Activated CD4-positive, alpha-beta T cell treated with anti-CD3 and anti-CD28 coated beads, Interleukin-10, Interleukin-2, amounts not matched to agents 100 ng/mL and 50 ng/mL, durations not matched to agents 16 hours and 8 hours (primary cell): ENCODE measurements at places on chromosomes 1 and 21.
A peak's percentile ranks its signal among the peaks of the same experiment; 100 is the strongest.

GRCh38 chr21:34075760-34076660, 2.6 kb downstream of the MRPS6 start:
- peak; percentile 23 for DNase-seq

DNA sequence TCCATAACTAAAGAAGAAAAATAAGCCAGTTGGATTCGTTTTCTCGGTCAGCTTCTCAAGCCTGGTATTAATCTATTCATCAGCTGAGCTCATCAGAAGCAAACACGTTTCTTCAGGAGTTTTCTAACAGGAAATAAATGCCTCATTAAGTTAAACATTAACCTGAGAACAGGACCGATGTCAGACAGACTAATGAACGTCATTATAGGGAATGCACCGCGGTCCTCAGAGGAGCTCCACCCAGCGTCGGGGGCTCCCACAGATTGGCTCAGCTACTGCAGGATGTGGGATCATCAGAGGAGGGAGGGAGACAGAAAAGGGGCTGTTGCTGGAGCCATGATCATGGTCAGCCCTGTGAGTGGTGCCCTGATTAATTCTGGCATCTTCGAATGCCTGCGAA, 615.4 kb downstream of the PTPRU start:
- no peak for DNase-seq

- DNase-seq = peak; percentile 39
Measured at GRCh38 chr1:46549697-46550681, 1.5 kb downstream of the KNCN start.

- no peak for DNase-seq
Measured at GRCh38 chr1:118144684-118145083, 40.3 kb downstream of the SPAG17 start.

GRCh38 chr1:29259802-29260441, 23.6 kb downstream of the PTPRU start:
- peak; percentile 38 for DNase-seq

- DNase-seq = no peak
Measured at GRCh38 chr21:26782331-26782730, 62.9 kb downstream of the ADAMTS1 start.
